Dorsolateral prefrontal cortex (tissue), 122 donors: ENCODE measurements at places on chromosomes 6 and 20.

GRCh38 chr20:48541581-48542071 lies 286.2 kb downstream of the PREX1 start:
- no peak for DNase-seq

DNA sequence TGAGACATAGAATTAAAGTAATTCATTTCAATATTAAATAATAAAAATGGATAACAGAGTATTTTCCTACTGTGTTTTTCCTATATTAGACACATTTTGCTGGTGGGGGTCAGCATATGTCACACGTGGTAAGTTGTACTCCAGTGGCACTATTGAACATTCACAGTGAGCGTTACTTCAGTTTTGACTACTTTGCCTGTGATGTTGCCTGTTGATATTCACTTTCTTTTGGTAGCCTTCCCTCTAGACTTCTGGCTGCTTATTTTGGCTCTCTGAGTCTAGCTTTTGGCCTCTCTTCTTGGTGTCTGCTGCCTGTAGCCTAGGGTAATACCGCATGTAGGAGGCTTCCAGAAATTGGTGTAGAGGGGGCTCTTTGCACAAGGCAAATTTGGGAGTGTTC lies 64.4 kb upstream of the TFB1M start:
- DNase-seq: no peak

DNA sequence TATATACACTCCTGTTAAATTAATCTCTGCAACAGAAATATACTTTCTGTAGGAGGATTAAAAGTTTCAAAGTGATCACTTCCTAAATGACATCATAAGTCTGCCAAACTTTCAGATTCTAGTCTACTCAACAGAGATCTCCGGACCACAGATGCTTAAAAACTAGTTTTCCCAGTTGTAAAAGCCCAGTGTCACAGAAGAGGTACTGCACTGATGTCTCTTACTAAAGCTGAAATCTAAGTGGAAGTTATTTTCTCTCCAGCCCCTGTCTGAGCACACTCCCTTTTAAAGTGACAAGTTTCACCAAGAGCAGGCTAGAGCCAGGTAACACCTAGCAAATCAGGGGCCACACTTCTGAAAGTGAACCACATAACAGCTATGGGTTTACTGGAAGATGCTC lies 71.6 kb upstream of the DST start:
- no peak for DNase-seq

GRCh38 chr6:155604991-155605390 lies 149.4 kb upstream of the NOX3 start:
- DNase-seq: no peak

- no peak for DNase-seq
Observed at GRCh38 chr6:21003780-21004541, 469.7 kb downstream of the CDKAL1 start.

- DNase-seq: no peak
Observed at GRCh38 chr6:19268117-19268516, 569.1 kb upstream of the ID4 start.

- no peak for DNase-seq
Observed at GRCh38 chr6:101655109-101655508, 261.6 kb downstream of the GRIK2 start.

DNA sequence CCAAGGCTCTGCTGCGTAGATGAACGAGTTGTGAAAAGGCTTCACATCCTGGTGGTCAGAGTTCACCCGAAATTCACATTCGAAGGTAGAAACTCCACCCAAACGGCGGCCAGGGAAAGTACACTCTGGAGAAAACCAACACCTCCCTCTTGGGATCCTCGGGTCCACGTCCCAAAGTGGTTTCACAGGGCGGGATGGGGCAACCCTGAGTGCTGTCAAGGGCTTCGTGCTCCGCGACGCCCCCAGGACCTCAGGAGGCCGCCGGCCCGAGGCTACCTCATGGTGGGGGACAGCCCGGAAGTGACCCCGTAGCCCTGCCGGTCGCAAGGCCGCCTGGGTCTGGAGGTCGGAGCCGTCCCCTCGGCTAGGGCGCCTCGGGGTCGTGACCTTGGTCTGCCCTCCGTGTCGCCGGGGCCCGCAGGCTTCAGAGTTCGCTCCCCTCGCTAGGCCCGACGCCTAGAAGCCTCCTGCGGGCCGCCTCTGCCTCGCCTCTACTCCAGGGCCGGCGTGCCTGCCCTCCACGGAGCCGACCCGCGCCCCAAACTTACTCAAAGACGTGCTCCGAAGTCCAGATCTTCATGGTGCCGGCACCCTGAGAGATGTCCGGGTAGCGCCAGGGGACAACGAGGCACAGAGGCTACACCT lies at the start of gene PRELID3B:
TSS of gene PRELID3B (minus strand) at position 636 of the 645 bp plus-strand sequence. CDS start at position 580, 56 bp downstream.
- no peak for DNase-seq

- no peak for DNase-seq
Observed at GRCh38 chr6:37109714-37110499, 60.0 kb upstream of the PIM1 start.

GRCh38 chr6:109760208-109760607 lies 69.1 kb downstream of the FIG4 start:
- DNase-seq: no peak

DNA sequence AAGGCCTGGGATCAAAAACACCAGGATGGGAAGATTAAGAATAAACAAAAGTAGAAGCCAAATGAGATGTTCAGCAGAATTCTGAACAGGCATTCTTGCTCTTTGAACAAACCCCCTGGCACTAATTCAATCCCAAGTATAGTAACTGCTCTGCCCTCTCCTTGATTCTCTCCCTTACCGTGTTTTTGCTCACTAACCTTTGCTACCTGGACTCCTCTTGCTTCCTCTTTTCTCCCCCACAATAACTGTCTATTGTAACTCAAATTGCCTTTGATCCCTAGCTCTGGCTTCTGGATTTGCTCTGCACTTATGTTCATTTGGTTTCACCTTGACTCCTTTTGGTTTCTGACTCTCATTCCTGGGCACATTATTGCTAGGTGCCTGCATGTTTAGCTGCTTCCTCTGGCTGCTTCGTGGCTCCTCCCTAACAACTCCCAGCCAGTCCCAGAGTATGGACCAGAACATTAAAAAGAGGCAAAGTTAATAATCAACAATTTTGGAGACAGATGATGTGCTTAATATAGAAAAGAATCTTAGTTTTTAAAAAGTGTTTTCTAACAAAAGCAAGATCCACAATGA lies 65.4 kb upstream of the PHIP start:
- DNase-seq: no peak

- no peak for DNase-seq
Observed at GRCh38 chr6:148962854-148963515, 216.2 kb downstream of the UST start.

GRCh38 chr20:17856837-17857605 lies 111.6 kb downstream of the SNX5 start:
- DNase-seq: no peak

- no peak for DNase-seq
Observed at GRCh38 chr6:44386929-44387345, 569 bp upstream of the CDC5L start.

GRCh38 chr20:61964675-61965605 lies 100.7 kb downstream of the TAF4 start:
- no peak for DNase-seq

DNA sequence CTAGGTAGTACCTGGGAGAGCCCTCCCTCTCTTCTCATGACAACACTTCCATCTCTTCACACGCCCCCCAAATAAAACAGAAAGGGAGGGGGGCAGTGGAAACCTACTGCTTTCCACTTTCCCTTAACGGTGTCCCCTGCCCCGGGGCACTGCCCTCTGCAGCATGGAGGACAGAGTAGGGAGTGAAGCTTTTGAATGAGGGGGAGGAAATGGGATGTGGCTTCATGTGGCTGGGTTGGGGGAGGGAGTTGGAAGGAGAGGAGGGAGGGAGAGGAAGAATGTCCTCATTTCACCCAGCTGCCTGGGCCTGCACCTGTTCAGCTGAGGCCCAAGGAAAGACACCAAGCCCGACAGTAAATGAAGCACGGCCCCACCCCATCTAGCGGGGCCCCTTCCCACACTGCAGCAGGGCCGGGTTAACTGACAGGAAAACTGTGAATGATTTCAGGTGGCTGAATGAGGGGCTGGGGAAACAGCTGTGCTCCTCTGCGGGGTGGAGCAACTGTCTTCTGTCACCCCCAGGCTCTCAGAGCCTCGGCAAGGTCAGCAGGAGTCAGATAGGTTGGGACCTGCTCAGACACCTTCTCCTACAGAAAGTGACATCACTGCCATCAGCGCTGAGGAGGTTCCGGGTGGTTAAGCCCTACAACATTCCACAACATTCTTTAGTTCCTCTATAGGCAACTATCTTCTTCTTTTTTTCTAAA lies 40.0 kb upstream of the TAF8 start:
- DNase-seq: no peak

DNA sequence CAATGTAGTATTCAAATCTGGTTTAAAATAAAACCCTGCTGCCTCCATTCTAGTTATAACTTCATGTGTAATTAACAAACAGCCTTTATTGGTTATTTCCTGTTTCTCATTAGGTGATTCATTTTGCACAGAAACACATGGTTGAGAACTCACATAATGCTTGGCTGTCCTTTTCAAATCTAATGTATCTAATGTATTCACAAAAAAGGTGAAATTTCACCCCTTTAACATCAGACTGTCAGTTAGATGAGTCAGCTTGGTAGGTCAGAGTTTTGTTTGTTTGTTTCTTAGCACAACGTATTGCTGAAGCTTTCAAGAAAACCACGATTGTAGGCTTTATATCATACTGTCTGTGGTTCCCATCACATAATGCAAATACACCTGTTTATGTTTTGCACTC lies 78.7 kb upstream of the TMEM30A start:
- no peak for DNase-seq

DNA sequence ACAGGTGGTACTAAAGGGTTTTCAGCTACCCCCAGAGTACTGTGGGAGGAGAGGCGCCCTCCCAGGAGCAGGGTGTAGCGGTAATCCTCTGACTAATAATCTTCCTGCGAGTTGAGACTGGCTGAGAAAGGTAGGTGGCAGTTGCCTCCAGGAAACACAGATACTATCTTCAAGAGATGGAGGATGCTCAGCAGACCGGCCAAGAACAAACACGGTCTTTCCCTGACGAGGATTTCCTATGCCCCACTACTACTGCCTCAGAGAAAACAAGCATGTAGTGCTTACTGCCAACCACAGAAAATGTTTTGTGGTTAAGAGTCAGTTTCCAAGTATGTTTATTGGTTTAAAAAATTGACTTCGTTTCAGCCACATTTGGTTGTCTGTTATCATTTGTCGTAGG lies 26.8 kb downstream of the C6orf89 start:
- DNase-seq: no peak

DNA sequence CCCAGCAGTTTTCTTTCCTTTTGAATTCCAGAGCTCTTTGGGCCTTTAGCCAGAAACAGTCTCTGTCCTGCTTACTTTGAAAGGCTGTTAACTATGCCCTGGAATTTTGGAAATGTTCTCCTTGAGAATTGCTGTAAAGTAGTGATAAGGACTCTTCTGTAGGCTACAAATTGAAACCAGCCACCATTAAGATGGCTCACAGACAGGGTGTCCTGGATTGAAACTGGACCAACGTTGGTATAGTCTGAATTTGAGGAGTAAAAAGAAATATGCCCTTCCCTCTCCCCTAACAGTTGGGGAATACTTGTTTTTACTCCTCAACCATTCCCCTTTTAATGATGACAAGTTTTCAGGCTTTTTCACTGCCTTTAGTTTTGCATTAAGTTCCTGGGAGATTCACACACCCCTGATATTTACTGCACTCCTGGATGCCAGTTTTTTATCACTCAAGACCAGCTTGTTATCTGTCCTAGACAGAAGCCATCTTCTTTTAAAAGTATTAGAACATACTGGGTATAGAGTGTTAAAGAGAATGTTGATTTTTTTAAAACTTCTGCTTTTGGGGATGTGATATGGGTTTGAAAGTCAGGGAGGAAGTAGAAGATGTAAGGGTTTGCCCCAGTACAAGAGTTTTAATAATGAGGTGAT lies 21.9 kb downstream of the TOP1 start:
- DNase-seq: no peak

GRCh38 chr6:4301871-4302270 lies 166.5 kb upstream of the ECI2 start:
- no peak for DNase-seq

DNA sequence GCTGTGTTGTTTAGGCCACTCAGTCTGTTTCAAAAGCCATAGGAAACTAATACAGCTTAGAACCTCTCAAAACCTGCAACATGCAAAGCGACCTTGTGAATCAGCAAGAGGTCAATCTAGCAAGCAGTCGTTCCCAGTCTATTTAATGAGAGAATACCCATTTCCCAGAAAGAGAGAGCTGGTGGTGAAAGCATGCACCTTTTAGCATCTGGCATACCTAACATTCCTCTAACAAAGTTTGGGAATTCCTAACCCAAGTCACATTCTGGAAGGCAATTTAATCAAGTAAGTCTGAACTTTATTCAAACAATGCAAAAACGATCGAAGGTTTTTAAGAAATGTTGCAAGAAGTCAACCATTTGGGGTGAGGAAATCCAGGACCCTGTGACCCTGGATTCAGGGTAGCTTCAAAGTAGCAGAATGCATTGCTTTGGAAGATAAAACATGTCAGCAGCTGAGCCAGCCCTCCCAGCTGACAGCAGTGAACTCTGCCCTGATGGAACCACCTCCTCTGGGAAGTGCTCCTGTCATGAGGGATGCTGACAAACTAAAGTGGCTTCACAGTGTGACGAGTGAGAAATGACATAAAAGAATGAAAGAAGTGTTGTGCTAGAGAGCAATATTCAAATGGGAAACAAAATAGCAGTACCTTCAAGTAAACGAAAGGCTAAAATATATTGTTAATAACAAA lies 104.8 kb downstream of the GMDS start:
- no peak for DNase-seq

GRCh38 chr6:170234419-170234818 lies 56.5 kb downstream of the DLL1 start:
- no peak for DNase-seq

DNA sequence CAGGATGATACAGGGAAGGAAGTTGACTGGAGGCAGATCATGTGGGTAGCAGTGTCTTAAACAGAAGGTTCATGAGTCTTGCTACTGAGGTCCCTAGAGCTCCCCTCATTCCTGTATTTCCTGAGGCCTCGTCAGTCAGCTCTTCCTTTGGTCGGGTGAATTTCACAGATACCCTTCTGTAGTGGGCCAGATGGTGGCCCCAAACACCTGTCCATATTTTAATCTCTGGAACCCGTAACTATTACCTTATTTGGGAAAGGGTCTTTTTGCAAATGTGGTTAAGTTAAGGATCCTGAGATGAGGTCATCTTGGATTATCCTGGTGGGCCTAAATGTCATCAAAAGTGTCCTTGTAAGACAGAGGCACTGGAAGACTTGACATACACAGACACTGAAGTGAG lies 9.6 kb downstream of the KCNS1 start:
- no peak for DNase-seq

GRCh38 chr20:16174311-16174710 lies 398.9 kb downstream of the KIF16B start:
- no peak for DNase-seq

GRCh38 chr6:156992020-156992804 lies 215.0 kb downstream of the ARID1B start:
- no peak for DNase-seq

DNA sequence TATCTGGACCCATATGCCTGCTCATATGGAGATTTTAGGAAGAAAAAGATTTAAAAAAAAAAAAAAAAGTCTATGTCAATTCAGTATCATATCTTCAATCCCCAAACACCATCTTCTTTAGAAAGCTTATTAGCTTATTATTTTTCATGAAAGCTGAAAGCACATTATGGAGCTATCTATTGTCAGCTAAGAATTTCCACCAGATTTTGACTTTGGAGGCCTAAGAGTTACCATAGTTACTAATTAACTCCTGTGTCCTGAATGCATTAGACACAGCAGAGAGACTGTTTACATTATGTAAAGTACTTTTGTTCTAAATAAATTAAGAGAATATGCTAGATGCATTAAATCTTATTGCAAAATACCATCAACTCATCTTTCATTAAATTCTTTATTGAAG lies 255.5 kb upstream of the NRSN1 start:
- no peak for DNase-seq

GRCh38 chr6:81787313-81788068 lies 35.0 kb upstream of the TENT5A start:
- DNase-seq: no peak
